ENCODE measurements at places on chromosomes 16 and 17. TPM values are rescaled to one million over a fixed set of nuclear protein-coding genes. Genes with fewer than 3 reads are reported as not detected.

GRCh38 chr16:12416136-12416787, 387.4 kb downstream of the CPPED1 start:
- H3K36me3 ChIP-seq = no peaks in the 10 kb centered on the region
- no peak overlapping the region for H3K27ac ChIP-seq
- H3K4me3 ChIP-seq = no peak overlapping the region
- H3K27me3 ChIP-seq = no peaks in the 10 kb centered on the region
- H3K4me1 ChIP-seq = no peaks in the 10 kb centered on the region

DNA sequence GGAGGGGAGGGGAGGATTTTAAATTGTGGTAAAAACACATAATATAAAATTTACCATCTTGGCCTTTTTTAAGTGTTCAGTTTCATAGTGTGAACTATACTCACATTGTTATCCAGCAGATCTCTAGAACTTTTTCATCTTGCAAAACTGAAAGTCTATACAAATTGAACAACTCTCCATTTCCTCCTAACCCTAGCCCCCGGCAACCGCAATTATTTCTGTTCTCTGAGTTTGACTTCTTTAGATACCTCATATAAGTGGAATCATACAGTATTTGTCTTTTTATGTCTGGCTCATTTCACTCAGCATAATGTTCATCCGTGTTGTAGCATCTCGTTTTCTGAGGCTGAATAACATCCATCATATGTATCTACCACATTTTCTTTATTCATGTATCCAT, 30.0 kb upstream of the MRTFB start:
- no peak for DNase-seq
- H3K4me1 ChIP-seq = no peaks in the 10 kb centered on the region
- H3K4me3 ChIP-seq = no peak overlapping the region
- H3K27me3 ChIP-seq = no peaks in the 10 kb centered on the region
- no peaks in the 10 kb centered on the region for H3K36me3 ChIP-seq

DNA sequence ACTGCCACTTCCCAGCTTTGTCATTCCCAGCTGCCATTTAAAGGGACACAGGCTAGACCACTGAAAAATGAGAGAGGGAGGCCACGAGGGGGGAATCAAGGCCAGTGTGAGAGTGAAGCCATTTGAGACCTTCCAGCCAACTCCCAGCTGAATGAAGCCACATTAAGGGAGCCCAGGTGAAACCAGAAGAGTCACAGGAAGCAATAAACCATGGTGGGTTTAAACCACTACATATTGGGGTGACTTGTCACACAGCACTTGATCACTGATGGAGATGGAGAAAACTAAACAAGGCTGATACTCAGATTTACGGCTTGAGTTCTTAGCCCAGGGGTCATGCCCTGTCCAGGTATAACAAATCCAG, 2.8 kb upstream of the NUBP1 start:
- no peaks in the 10 kb centered on the region for H3K36me3 ChIP-seq
- DNase-seq = no peak
- H3K27ac ChIP-seq = peak overlapping the region; percentile 2
- no peaks in the 10 kb centered on the region for H3K27me3 ChIP-seq
- no peak overlapping the region for H3K4me3 ChIP-seq

GRCh38 chr16:72873044-72873443, 174.9 kb downstream of the ZFHX3 start:
- DNase-seq = no peak
- H3K27ac ChIP-seq = no peak overlapping the region
- no peaks in the 10 kb centered on the region for H3K36me3 ChIP-seq

DNA sequence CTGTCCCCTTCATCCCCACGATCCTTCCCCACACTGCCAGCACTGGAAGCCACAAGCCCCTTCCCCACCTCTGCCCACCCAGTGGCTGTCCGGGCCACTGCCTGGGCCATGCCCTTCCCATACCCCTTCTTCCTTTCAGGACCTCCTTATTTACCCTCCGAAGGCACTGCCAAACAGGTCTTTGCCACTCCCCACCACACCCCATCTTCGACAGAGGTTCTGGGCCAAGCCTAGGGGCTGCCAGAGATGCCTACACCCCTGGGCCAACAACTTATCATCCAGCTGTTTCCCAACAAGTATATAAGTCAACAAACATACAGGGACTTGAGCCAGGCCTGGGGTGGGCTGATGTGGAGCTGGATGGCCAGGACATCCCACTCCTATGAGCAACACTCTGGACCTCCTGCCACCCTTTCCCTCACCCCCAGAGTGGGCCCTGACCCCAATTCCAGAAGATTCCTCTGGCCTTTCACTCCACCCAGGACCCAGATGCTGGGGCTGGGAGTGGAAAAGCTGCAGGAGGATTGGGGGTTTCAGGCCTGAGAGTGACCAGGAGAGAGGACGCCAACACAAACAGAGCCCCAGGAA, 1.5 kb upstream of the PPP1R1B start:
- no peak overlapping the region for H3K27ac ChIP-seq
- no peaks in the 10 kb centered on the region for H3K4me1 ChIP-seq
- H3K27me3 ChIP-seq = no peaks in the 10 kb centered on the region

- peak; percentile 18 for DNase-seq
- H3K36me3 ChIP-seq = peaks cover 7% of the 10 kb centered on the region
- no peaks in the 10 kb centered on the region for H3K4me1 ChIP-seq
Measured at GRCh38 chr17:50280801-50281441, 6.7 kb downstream of the TMEM92 start.

DNA sequence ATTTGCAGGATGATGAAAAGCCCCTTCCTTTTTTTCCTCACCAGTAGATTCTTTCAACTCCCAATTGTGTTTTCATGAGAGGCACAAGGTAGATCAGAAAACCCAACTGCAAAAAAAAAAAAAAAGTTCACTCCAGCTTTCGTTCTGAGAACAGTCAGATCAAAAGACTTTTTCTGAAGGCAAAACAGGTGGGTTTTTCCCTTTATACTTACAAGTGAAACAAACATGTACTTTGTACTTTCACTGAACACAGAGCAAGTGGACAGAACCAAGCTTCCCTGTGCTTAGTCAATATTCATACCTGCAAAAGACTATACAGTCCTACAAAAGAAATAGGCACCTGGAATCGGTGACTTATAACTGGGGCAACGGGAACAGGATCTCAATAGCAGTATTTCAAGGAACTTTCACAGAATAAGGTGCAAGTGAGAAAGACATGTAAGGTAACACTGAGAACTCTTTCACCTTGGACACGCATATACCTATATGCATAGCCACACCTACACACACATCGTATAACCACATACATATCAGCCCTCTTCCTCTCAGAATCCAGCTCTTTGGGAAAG, 54.1 kb downstream of the TOX3 start:
- no peaks in the 10 kb centered on the region for H3K27me3 ChIP-seq
- H3K27ac ChIP-seq = no peak overlapping the region
- H3K4me1 ChIP-seq = no peaks in the 10 kb centered on the region

DNA sequence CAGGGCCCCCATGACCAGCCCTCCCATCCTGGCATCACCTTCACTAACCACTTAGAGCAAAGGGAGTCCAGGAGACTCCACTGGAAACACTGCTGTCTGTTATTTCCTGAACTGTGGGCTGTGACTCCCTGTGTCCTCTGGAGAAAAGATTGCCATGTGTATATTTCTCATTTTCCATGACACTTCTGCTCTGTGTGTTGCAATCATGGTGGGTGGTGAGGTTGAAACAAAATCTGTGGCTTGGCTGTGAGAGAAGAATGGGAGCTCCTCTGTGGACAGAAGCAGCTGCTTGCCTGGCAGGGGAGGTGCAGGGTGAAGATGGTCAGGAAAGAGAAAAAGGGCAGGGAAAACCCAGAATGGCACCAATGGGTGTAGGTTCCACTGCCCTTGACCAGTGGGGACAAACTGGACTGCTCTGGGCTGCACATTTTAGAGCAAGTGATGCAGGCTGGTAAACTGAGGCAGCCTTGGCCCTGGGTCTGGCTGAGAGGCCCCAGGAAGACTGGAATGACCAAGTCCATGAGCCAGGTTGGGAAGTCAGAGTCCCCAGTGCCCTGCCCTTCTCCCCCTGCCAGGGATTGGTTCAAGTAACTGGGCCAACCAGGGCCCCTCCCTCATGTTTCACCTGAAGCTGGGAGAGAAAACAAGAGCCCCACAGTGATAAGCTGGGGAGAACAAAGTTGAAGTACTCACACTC, 314.3 kb downstream of the C16orf95 start:
- H3K4me1 ChIP-seq = no peaks in the 10 kb centered on the region
- no peaks in the 10 kb centered on the region for H3K36me3 ChIP-seq
- no peaks in the 10 kb centered on the region for H3K27me3 ChIP-seq
- no peak overlapping the region for H3K4me3 ChIP-seq

The SHISA9 gene
- 0.10 TPM for total RNA-seq

The SPNS2 gene
- 56.2 TPM for total RNA-seq

The C1QTNF8 gene
- not detected for total RNA-seq

The ALDH3A1 gene
- 0.58 TPM for total RNA-seq

The NSRP1 gene
- 59.9 TPM for total RNA-seq

The SULT1A4 gene
- 4.8 TPM for total RNA-seq

The CCL7 gene
- not detected for total RNA-seq
